HFFc6 (cell line): ENCODE measurements at places on chromosomes 1 and 21.

- H3K4me3 ChIP-seq = peak overlapping the region; percentile 82
- peak overlapping the region; percentile 88 for H3K27ac ChIP-seq
- peaks cover 6% of the 10 kb centered on the region; the same call in 1 of the 2 replicates for H3K36me3 ChIP-seq
- peak; percentile 98 for DNase-seq
Observed at GRCh38 chr1:91844862-91845528, 41.0 kb downstream of the TGFBR3 start.

- no peak for DNase-seq
- H3K27ac ChIP-seq = no peak overlapping the region
- no peak overlapping the region for H3K4me3 ChIP-seq
- H3K4me1 ChIP-seq = no peaks in the 10 kb centered on the region
- H3K27me3 ChIP-seq = peaks cover 7% of the 10 kb centered on the region
Observed at GRCh38 chr1:2638466-2639115, 5.8 kb upstream of the MMEL1 start.

DNA sequence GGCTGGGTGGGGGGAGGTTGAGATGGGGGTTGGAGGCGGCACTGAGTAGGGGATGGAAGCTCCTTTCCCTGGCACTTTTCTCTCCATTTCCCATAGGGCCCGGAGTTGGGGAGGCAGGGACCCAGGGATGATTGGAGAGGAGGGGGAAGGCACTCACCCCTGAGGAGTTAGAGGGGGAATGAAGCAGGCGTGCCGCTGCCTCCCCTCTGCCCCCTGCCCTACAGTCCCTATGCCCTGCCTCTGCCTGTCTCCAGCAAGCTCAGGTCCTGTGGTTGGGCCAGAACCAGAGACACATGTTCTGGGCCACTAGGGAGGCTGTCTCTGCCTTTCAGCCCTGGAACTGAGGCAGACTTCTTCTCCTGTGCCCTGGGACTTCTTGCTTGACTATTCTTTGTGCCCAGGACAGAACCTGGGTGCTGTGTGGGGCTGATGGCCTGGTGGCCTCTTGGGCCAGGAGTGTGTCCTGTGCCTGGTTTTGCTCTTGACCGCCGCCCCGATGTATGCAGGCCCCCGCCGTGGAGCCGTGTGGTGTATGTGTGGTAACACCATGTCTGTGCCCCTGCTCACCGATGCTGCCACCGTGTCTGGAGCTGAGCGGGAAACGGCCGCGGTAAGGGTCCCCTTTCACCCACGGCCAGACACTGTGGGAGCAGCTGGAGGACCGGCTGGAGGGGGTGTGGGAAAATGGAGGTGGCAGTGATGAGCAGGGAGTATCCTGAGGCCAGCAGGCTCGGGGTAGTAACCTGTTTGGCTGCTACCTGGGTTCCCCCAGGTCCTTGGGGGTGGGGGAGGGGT, 1.4 kb downstream of the LYPLA2 start:
- H3K27ac ChIP-seq = peak overlapping the region; percentile 87
- H3K27me3 ChIP-seq = peaks cover 14% of the 10 kb centered on the region; the same call in 1 of the 2 replicates
- H3K36me3 ChIP-seq = peaks cover 13% of the 10 kb centered on the region
- H3K4me3 ChIP-seq = peak overlapping the region; percentile 99
- peaks cover 34% of the 10 kb centered on the region for H3K4me1 ChIP-seq

- DNase-seq = no peak
- H3K4me1 ChIP-seq = no peaks in the 10 kb centered on the region
- no peaks in the 10 kb centered on the region for H3K36me3 ChIP-seq
- H3K4me3 ChIP-seq = no peak overlapping the region
Observed at GRCh38 chr1:100474834-100475233, 63.1 kb upstream of the GPR88 start.

DNA sequence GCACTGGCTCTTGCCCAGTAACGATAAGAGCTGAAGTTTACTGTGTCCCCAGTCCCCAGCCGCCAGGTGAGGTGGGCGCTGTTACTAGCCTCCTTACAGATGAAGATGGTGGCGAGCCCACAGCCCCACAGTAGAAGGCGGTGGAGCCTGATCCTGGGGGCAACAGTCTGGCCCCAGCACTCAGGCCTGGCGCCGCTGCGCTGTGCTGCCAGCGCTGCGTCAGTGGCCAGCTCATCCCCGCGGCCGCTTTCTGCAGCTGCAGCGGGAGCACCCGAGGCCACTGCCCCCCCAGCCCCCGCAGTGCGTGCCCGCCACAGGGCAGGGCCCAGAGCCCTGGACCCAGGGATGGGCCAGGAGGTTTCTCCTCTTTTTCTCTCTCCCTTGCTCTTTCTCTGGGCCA, 13.3 kb downstream of the H6PD start:
- no peaks in the 10 kb centered on the region for H3K4me1 ChIP-seq
- H3K27me3 ChIP-seq = peaks cover under 1% of the 10 kb centered on the region
- no peaks in the 10 kb centered on the region for H3K36me3 ChIP-seq
- no peak overlapping the region for H3K4me3 ChIP-seq
- DNase-seq = no peak
- no peak overlapping the region for H3K27ac ChIP-seq

DNA sequence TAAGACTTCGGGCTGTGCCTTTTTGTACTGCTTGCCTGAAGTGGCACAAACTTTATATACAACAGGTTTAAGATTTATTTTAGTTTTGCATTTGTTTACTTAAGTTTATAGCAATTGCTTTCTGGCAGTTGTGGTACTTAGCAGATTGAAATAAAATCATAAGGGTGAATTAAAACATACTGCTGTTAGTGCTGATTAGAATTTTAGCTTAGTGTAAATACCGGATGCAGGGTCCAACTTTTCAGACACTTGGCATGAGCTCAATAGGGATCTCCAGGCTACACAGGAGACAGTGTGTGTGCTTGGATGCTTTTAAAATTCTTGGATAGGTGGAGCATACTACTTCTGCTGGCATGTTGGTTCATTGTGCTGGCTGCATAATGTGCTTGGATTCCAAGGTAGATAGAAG, 159.6 kb downstream of the NFIA start:
- H3K4me1 ChIP-seq = peaks cover 15% of the 10 kb centered on the region; the same call in 1 of the 2 replicates
- DNase-seq = no peak
- H3K27me3 ChIP-seq = no peaks in the 10 kb centered on the region
- no peaks in the 10 kb centered on the region for H3K36me3 ChIP-seq
- H3K4me3 ChIP-seq = no peak overlapping the region

DNA sequence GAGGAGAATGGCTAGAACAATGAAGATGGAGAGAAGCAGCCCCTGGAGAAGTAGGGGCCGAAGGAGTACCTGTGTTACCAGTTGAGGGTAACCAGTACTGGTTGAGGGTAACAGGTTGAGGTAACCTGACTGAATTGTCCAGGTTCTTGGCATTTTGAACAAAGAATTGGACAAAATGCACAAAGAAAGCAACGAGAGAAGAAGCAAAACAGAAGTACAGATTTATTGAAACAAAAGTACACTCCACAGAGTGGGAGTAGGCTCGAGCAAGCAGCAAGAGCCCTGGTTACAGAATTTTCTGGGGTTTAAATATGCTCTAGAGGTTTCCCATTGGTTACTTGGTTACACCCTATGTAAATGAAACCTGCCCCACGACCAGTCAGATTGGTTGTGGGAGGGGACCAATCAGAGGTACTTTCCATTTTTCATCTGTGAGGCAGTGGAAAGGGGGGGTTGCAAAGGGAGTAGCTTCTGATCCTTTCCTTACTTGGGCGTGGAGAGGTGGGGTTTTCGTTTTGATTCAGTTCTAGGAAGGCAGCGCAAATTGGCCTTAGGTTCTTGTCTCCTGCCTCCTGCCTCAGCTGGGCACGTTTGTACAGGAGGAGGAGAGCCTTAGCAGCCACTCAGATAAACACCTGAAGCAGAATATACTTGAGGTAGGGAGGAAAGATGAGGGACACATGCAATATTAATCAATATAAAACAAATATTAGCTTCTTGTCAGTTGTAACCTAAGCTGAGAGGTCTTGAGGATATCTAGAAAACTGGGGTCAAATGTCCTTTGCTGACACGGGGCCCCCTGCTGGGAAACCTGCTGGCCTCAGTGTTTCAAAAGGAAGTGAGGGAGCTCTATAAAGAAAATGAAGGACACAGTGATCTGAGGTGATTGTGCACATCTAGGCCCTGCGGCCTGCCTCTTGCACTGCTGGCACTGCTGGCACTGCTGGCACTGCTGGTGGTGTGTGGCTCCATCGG, 14.3 kb upstream of the LSM10 start:
- no peak overlapping the region for H3K27ac ChIP-seq
- no peak for DNase-seq
- peaks cover 2% of the 10 kb centered on the region; the same call in 1 of the 2 replicates for H3K27me3 ChIP-seq
- no peak overlapping the region for H3K4me3 ChIP-seq
- H3K36me3 ChIP-seq = peaks cover 9% of the 10 kb centered on the region; the same call in 1 of the 2 replicates
- peaks cover 20% of the 10 kb centered on the region for H3K4me1 ChIP-seq

DNA sequence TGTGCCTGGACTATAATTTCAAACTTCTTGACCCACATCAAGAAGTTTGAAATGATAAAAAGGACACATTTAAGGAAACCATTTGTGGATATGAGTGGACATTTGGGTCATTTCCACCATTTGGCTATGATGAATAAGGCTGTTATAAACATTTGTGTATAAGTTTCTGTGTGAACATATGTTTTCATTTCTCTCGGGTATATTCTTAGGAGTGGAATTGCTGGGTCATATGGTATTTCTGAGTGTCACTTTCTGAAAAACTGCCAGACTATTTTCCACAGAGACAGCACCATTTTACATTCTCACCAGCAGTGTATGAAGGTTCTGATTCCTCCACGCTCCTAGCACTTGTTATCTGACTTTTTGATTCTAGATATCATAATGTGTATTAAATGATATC, 50.8 kb downstream of the GPR137B start:
- peaks cover 2% of the 10 kb centered on the region; the same call in 1 of the 2 replicates for H3K36me3 ChIP-seq
- H3K27me3 ChIP-seq = no peaks in the 10 kb centered on the region; the same call in 1 of the 2 replicates
- DNase-seq = no peak
- H3K4me3 ChIP-seq = no peak overlapping the region
- no peak overlapping the region for H3K27ac ChIP-seq
